ENCODE measurements at places on chromosomes 13 and 19. TPM values are rescaled to one million over a fixed set of nuclear protein-coding genes. Genes with fewer than 3 reads are reported as not detected.
A peak's percentile ranks its signal among the peaks of the same experiment; 100 is the strongest.

Gene RANBP3
- 57.8 TPM for total RNA-seq

DNA sequence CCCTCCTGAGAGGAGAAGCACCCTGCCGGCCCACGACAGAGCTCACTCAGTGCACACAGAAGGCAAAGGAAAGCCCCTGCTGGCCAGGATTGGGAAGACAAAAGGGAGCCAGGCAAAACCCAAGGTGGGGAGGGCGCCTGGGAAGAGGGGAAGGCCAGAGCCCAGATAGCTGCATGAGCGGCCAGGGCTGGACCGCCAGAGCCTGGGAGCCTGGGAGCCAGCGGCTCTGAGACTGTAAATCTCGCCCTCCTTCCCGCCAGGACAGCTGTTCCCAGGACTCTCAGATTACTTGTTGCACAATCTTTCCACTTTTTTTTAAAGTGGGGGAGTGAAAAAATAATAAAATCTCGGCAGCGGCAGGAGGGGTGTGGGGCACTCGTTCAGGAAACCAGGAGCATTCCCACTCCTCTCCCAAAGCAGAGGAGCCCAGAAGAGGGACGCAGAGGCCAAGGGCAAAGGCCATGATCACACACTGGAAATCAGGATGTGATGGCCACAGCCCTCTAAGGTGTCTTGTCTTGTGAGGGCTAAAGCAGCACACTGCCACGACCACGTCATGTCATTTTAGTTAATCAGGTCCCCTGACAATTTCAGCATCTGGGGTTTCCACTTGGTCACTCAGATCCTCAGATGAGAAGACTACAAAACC, 19.6 kb upstream of the EPHX3 start:
- DNase-seq, result peak; percentile 38

GRCh38 chr19:1164684-1165531, 9.2 kb downstream of the SBNO2 start:
- no peak for DNase-seq

DNA sequence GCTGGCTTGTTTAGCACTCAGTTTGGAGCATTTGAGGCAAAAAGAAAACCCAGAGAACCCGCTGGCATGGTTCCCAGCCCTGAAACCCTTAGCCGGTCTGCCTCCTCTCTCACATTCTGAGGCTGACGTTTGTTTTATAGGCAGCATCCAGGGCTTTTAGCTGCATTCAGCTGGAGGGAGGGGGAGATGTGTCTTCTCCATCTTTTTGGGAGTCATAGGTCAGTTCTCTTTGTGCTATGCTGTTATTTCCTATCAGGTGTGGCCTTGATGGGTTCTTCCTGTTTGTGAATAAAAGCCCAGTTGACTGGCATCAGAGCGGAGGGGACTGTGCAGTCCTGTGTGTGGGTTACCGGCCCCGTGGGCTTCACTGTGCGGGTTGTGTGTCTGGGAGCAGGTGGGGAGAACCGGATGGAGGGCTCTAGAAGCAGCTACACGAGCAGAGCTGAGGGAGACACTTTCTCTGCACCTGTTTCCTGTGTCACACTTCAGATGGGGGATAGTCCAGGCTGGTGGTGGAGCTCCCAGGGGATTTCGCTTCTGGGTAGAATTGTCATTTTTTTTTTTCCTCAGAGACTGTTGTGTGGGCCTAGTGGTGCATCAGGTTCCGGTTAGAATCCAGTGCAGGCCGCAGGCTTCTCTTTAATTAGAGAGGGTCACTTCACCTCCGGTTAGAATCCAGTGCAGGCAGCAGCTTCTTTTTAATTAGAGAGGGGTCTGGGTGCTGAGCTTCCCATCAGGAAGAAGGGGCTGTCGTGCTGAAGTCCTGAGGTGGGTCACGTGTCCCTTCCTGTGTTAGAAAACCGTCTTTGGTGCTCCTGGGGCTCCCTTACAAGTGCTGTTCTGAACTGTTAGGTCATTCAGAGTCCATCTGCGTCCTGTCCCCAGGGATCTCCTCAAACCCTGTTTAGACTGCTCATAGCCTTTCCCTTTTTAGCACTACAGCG, 69.6 kb downstream of the ARHGEF7 start:
- DNase-seq, result peak; percentile 76

- DNase-seq, result no peak
These were observed 9.0 kb upstream of the TNFRSF19 start for GRCh38 chr13:23561261-23561660.

- DNase-seq, result peak; percentile 100
These were observed at the start of gene ZNF626 for GRCh38 chr19:20661150-20661819. Gene ZNF626 (minus strand): TSS chr19:20661571. CDS start chr19:20661446, 125 bp downstream.
